ENCODE measurements at places on chromosomes 5 and 9. TPM values are rescaled to one million over a fixed set of nuclear protein-coding genes. Genes with fewer than 3 reads are reported as not detected.

- no peak for DNase-seq
These were observed 47.9 kb downstream of the RAI14 start for GRCh38 chr5:34703767-34704713.

GRCh38 chr5:3659907-3660306 is 64.3 kb downstream of the IRX1 start:
- peak; percentile 1 for DNase-seq

- DNase-seq: no peak
These were observed 188.2 kb downstream of the SLCO4C1 start for GRCh38 chr5:102107865-102108264.

GRCh38 chr5:57327561-57328367 is 153.9 kb downstream of the GPBP1 start:
- peak; percentile 12 for DNase-seq

- DNase-seq: no peak
These were observed 158.2 kb downstream of the MACROH2A1 start for GRCh38 chr5:135240781-135241360.

DNA sequence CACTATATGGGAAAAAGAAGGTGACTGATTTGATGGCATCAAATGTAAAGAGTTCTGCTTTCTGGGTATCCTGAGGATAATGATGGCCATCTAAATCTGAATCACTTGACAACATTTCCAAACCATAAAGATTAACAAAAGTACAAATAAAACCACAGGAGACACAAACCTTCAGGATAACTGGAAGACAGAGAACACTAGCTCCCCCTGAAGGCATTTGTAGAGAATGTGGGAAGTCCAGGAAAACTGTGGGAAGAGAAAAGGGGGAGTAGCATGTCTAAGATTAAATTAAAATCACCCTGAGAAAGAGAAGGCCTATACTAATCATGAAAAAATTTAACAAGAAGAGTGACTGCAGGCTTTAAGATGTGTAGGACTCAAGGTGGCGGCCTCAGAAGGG is 116.2 kb downstream of the PRELID2 start:
- peak; percentile 44 for DNase-seq

DNA sequence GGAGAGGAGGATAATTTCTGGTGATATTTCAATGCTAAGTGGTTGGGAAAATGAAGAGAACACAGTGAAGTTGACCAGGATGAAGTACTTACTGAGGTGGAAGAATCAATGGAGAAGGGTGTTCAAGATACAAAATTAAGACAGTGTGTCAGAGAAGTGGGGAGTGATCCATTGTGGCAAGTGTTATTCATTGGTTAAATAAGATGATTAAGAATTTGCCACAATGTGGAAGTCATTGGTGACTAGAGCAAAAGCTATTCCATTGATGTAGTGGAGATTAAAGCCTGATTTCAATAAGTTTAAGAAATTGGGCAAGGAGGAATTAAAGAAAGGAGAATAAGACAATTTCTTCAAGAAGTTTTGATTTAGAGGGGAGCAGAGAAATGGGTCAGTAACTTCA is 118.9 kb downstream of the GHR start:
- DNase-seq: no peak

GRCh38 chr9:9326749-9327148 is 1286.1 kb downstream of the PTPRD start:
- no peak for DNase-seq

GRCh38 chr5:141560725-141561483 is 57.9 kb downstream of the DIAPH1 start:
- DNase-seq: peak; percentile 99

OBP2B gene
- total RNA-seq: not detected

ADAMTS19 gene
- total RNA-seq: not detected

PCDHB4 gene
- 0.17 TPM for total RNA-seq

DNA sequence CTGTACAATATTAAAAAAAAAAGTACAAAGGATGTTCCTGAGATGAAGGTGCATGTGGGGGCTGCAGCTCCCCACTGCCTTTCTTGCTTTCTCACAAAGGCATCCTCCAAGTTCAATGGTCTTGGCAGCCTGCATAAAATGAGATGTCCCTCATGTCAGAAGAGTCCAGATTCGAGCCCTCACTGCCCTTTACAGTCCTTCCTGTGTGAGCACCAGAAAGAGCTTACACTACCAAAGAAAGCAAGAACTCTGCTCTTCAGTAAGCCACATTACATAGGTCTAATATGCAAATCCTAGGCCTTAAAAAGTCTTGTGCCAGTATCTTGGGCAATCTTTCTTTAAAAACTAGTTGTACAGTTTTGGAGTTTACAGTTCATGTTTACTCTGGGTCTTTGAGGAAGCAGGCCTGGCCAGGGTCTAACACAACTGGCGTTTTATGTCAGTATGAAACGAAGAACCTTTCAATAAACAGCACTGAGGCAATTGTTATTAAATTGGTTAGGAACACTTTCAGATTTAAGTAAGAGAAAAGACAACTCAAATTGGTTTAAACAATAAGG is 36.0 kb downstream of the CSF2 start:
- DNase-seq: no peak

PCDHGB2 gene
- total RNA-seq: 0.51 TPM

GRCh38 chr5:68274847-68275651 is 59.5 kb downstream of the PIK3R1 start:
- no peak for DNase-seq

SELENOP gene
- total RNA-seq: 79.4 TPM

HK3 gene
- not detected for total RNA-seq

GRCh38 chr5:110768138-110768860 is 29.5 kb downstream of the SLC25A46 start:
- DNase-seq: no peak

DNA sequence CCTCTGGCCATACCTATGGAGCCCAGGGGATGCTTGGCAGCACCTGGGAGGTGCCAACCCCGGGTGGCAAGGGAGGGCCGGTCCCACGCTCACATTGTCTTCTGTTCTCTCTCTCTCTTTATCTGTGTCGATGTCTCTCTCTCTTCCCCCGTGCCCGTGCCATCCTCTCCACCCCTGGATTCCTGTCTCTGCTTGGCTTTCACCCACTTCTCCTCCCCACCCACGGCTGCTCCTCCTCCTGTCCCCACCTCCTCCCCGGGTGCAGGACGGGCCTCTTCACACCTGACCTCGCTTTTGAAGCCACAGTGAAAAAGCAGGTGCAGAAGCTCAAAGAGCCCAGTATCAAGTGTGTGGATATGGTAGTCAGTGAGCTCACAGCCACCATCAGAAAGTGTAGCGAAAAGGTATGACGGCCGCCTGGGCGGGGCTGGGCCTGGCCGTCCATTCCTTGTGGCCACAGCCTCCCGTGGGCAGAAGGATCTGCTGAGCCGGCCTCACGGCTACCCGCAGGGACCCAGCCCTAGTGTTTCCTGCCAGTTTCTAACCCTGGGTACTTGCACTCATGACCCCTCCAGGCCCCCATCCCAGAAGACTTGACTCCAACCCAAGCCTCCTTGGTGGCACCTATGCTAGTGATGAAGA is 22.7 kb downstream of the DNM1 start:
- DNase-seq: no peak

EMB gene
- total RNA-seq: 0.05 TPM

DNA sequence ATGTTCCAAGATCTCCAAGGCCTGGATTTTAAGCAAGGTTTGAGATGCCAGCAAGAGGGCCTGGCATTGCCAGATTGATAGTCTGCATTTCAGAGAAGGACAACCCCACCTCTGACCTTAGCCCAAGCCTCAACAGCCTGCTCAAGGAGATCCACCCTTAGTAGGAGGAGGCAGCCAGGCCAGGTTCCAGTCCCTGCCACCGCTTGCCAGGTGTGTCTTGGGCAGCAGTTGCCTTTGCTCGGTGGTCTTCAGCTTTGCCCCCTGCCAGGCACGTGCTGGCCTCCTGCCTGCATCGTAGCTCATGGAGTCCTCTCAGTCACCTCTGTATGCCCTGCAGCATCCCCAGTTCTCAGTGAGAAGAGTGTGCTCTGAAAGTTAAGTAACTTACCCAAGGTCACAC is 134.2 kb downstream of the KCNIP1 start:
- no peak for DNase-seq

DNA sequence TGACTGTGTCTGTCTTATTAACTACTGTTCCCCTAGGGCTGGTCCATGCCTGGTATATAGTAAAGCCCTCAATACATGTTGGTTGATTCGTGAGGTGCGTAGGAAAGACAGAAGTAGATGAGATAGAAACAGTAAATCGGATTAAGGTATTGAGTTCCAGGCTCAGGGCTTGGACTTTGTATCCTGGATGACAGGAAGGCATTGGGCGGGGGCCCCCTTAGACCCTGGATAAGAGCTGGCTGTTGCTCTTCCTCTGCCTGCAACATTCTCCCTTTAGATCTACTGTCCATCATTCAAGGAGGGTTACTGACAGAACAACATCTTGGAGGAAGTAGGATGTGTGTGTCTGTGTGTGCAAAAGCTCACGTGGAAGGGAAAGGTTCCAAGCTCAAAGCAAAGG is 31.2 kb upstream of the CTNNA1 start:
- no peak for DNase-seq

DNA sequence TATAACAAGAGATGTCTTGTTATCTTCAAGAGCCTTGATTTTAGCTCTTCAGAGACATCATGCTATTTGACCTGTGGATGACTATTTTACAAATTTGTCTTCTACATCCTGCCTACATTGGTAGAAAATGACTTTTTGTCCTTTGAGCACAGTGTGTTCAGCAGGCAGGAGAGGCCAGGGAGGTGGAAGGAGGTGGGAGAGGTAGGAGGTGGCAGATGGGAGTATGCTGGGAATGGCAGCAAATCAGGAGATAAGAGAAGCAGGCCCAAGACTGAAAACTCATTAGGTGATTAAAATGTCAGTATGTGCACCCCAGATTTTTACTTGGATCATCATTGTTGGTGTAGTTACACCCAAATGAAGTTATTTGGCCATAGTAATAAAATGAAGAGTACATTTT is 44.1 kb downstream of the PTPN3 start:
- DNase-seq: no peak

PCDHGA7 gene
- total RNA-seq: 1.3 TPM

DNA sequence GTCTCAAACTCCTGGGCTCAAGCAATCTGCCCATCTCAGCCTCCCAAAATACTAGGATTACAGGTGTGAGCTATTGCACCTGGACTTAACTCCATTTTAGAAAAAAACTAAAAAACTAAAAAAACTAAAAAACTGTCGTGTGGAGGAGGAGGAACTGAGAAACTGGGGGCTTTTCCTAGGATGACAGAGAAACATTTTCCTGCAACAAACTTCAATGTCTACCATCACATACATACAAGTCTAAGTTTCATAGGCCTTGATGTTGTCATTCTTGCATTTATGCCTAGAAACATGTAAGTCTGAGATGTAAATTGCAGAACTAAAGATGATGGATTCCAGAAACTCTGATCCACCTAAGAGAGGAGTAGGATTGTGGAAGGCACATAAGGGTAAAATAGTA is 556.8 kb downstream of the RAB3C start:
- no peak for DNase-seq

DNA sequence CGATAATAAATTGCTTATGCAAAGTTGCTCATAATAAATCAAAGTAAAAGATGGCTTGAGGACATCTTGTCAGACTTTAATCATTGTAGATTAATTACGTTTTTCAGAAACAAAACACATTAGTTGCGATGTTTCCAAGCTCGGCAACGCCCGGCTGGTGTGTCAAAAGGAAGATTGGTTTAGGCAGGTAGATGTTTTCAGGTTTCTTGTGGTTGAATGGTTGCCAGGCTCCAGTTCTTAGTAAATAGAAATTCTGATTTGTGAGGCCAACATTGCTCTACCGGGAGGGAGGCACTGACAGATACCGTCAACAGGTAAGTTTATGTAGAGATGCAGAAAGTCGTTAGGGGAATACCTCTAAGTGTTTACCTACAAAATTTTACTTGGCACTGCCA is 280.3 kb downstream of the NPR3 start:
- DNase-seq: no peak

TMEM174 gene
- total RNA-seq: not detected

ALDOB gene
- under 0.01 TPM for total RNA-seq

DNA sequence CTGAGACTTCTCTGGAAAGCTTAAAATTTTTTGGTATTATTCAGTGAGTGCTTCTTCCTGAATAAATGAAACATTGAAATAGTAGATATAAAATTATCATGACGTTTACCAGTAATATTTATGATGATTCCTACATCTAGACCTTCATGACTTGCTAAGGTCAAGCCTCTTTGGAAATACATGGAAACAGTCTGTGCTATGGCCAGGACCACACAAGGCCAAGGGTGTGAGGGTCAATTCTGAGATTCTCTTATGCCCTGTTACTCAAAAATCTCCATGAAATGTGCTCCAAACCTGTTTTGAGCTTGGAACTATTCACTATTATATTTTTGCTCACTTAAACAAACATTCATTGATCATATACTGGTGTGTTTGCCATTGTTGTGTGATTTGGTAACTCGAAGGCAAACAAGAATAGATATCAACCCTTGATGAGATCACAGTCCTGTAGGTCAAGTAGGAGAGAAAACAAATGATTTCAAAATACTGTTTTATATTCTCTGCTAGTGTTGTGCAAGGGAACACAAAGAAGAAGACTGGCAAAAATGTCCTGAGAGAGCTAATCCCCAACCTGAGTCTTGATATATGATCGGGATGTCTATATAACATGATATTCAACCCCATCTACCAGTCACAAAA is 1254.9 kb upstream of the DMAC1 start:
- DNase-seq: no peak

SLC46A2 gene
- not detected for total RNA-seq

- DNase-seq: no peak
These were observed 13.5 kb downstream of the C5orf58 start for GRCh38 chr5:170246126-170246870.

DNA sequence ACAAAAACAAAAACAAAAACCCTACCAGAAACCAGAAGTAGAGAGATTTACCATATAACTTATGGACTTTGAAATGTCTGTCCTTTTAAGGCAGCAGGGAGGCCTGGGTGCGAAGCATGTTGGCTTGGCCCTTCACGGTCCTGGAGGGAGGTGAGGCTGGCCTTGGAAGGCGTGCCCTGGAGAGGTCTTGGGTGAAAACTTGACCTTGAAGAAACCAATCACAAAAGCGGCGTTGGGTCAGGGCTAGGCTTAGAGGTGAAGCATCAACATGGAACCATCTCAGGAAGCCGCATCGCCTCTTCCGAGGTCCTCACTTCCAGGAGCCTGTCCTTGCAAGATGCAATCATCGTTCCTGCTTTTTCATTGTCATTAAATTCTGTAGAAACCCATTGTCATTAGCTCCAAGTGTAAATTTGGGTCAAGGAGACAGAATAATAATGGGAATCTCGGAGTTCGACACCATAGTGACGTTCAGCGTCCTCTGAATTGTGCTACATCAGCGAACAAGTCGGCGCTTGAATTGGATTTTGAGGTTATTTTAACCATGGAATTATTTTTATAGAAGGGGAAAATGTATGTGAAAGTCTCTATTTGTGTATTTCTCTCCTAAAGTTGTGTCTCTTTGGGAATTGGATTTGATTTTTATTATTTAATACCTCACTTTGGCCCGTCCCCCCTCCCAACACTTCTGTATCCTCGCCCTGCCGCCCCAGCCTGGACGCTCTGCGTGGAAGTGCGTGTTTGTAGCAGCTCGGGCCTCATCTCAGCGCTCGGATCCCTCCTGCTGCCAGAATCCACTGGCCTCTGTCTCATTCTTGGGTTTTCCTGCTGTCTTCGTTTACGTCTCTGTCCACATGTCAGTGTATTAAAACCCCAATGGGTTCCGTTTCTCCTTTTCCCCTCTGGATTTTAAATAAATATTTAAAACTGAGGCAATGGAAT is 11.1 kb upstream of the ORM1 start:
- DNase-seq: no peak

All from dermis blood vessel endothelial cell (primary cell).